Astrocyte (in vitro differentiated cells and primary cell): ENCODE measurements at places on chromosomes 6 and 20. TPM values are rescaled to one million over a fixed set of nuclear protein-coding genes. Genes with fewer than 3 reads are reported as not detected.

ULBP1 gene
- total RNA-seq = 7.4 and 8.8 TPM in 2 replicates

TEAD3 gene
- total RNA-seq = 73.3 and 75.5 TPM in 2 replicates

TRIM40 gene
- total RNA-seq = not detected in 2 replicates

DNA sequence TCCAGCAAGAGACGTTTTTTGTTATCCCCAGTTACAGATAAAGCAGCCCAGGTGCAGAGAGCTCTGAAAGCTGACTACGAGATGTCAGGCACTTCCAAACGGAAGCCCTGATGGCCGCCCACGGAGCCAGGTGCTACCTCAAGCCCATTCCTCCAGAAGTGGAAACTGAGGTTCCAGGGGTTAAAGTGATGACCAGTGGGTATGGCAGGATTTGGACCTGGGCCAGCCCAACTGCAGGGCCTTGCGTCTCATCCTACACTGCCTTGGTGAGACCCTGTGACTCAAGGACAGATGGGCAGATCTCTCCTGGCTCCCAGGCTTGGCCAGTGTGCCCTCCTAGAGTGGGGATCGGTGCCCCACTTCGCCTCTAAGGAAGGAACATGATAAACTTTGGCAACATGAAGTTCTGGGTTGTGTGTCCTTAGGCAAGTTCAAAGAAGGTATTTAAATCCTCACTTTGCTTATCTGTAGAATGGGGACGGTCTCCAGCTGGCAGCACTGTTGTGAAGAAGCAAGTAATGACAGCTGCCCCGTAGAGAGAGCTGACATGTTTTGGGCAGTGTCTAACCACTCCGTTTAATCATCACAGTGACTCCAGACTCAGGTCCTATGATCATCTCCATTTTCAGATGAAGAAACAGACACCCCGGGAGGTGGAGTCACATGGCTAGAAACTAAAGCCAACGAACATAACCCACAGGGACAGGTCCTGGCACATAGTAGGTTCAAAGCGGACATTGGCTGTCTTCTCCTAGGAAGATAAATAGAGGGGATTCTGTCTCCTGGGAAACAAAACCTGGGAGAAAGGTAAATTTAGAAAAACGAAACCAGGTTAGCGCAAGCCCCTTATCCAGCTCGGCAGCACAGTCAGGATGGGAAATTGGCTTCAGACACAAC is 34.4 kb upstream of the CDH22 start:
- no peak for DNase-seq

DNA sequence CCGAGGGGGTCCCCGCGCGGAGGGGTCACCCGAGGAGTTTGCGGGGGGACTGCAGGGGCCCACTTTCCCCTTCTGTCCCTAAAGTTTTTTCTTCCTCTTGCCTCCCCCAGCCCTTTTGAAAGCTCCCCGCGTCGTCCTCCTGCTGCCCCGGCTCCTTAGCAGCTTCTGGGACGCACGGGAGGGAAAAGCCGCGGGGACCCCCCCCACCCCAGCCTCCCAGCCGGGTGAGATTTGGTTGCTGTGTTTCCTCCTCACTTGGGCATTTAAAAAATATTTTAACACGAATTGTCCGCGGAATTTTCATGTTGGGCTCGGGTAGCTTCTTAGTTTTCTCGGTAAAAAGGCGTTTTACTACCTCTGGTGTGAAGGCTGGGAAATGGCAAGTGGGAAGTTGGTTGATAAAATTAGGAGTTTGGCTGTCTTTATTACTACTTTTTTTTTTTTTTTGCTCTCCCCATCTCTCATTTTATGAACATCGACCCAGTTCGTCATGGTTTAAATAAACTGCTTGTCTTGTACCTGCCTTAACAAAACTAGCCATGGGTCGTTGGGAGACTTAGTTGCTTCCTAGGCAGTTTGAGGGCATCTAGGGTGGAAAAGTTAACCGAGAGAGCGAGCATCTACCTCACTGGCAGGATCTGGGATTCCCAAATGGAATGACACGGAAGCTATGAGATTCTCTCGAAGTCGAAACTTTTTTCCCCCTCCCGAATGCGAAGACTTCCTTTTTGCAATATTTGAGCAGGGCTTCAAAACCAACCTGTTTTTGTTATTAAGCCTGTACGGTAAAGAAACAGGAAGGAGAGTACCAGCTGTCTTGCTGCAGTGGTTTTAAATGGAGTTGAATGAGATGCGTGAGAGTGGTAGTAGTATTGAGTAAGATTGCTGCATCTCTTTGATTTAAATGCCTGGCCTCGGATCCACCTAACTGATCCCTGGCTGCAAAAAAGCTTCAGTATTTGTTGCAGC is 868 bp downstream of the NCOA3 start:
- peak; percentile 33 for DNase-seq

SMLR1 gene
- not detected in 2 replicates for total RNA-seq

RHAG gene
- not detected in 2 replicates for total RNA-seq

- DNase-seq = peak; percentile 55
Measured at GRCh38 chr20:9015984-9016324, 52.9 kb upstream of the PLCB4 start.

GRCh38 chr20:49583669-49584417 is 15.9 kb upstream of the PTGIS start:
- peak; percentile 99 for DNase-seq

DNA sequence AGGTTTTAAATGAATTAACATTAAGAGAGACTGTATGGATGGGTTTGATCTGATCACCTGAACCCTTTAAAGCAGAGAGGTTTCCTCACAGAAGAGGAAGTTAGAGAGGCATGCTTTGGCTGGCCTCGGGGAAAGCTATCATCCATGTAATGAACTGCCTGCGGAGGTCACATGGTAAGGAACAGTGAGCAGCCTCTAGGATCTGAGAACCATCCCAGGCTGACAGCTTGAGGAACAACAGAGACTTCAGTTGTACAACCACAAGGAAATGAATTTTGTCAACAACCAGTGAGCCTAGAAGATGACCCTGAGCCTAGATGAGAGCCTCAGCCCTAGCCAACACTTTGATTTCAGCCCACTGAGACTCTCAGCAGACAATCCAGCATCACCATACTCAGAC is 2.9 kb upstream of the COL21A1 start:
- DNase-seq = no peak

ANGPT4 gene
- total RNA-seq = 0.05 and 0.12 TPM in 2 replicates

GRCh38 chr6:111524252-111524651 is 41.2 kb upstream of the REV3L start:
- no peak for DNase-seq

GRCh38 chr6:150759483-150759882 is 106.0 kb upstream of the MTHFD1L start:
- DNase-seq = peak; percentile 41

- DNase-seq = no peak
Measured at GRCh38 chr6:652865-653264, 4.0 kb downstream of the HUS1B start.

- peak; percentile 84 for DNase-seq
Measured at GRCh38 chr6:30981942-30982772, 1.4 kb upstream of the MUC21 start.

- no peak for DNase-seq
Measured at GRCh38 chr6:314377-314776, 22.1 kb downstream of the DUSP22 start.

HDGFL1 gene
- total RNA-seq = not detected in 2 replicates

MAP3K7 gene
- total RNA-seq = 33.4 and 33.8 TPM in 2 replicates

USP49 gene
- 3.8 and 5.5 TPM in 2 replicates for total RNA-seq

GRCh38 chr6:167839343-167839742 is 12.6 kb downstream of the AFDN start:
- DNase-seq = no peak

DNA sequence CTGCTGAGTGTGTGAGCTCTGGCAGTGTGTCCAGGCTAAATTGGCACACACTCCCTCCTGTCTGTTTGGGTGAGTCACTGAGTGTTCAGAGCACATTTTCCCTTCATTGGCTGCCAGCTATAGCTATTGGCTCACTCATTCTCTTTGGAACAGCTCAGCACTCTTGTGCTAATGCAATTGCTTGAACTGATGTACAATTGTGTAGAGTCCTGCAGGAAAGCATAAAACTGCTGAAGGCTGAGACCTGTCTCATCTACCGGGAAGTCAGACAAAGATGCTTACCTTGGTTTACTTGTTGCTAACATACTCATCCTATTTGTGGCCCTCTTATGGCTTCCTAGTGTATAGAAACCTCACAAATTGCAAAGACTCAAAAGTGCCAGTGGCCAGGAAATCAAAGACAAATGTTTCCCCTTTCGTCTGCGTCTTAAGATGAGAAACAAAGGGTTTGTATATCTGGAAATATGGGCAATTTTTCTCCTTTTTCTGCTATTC is 351.0 kb downstream of the BCKDHB start:
- DNase-seq = peak; percentile 97

GRCh38 chr6:66361886-66362285 is 654.9 kb upstream of the EYS start:
- no peak for DNase-seq
